ENCODE measurements at places on chromosomes 6 and 20. TPM values are rescaled to one million over a fixed set of nuclear protein-coding genes. Genes with fewer than 3 reads are reported as not detected.

DNA sequence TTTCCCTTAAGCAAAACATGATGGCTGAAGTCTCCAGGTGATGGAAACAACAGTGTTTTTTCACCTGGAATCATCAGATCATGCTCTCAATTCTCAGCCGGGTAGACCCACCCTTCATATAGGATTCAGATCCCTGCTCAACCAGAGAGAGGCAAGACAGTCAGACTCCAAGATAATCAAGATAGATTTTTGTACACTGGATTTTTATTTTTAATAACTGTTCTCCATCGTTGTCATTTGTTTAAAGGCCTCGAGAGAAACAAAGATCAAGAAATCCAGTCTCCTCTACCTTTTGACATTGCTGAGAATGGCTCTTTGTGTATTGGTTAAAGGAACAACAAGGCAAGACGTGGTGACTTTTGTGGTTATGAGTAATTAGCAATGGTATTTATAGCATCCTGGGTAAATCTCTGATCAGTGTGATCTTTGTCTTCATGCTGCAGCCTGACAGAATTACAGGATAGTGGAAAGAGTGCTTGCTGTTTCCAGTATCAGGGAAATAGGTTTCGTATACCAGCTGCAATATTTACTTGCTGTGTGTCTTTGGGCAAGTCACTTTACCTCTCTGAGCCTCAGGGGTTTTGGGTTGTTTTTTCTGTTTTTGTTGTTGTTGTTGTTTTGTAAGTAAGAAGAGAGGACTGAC lies 29.9 kb downstream of the ID4 start:
- no peak for DNase-seq

DNA sequence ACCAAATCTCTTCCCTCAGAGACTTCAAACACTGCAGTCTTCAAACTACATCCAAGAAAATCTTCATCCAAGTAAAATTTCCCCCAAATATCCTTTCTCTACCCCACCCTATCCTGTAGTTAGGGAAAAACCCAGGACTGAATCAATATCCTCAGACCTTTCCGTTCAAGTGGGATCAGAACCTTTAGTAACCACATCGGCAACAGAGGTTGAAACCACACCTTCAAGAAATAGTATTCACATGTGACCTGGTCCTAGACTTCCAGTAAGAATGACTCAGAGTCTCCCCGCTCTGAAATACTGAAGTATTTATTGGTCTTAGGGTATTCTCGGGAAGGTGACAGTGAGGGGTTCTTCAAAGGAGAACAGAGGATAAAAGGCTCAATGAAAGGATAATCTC lies 8.7 kb downstream of the HLA-DPA1 start:
- no peak for DNase-seq

- DNase-seq = no peak
Measured at GRCh38 chr20:17848249-17849048, 120.1 kb downstream of the SNX5 start.

- DNase-seq = no peak
Measured at GRCh38 chr6:156557911-156558259, 219.3 kb upstream of the ARID1B start.

DNA sequence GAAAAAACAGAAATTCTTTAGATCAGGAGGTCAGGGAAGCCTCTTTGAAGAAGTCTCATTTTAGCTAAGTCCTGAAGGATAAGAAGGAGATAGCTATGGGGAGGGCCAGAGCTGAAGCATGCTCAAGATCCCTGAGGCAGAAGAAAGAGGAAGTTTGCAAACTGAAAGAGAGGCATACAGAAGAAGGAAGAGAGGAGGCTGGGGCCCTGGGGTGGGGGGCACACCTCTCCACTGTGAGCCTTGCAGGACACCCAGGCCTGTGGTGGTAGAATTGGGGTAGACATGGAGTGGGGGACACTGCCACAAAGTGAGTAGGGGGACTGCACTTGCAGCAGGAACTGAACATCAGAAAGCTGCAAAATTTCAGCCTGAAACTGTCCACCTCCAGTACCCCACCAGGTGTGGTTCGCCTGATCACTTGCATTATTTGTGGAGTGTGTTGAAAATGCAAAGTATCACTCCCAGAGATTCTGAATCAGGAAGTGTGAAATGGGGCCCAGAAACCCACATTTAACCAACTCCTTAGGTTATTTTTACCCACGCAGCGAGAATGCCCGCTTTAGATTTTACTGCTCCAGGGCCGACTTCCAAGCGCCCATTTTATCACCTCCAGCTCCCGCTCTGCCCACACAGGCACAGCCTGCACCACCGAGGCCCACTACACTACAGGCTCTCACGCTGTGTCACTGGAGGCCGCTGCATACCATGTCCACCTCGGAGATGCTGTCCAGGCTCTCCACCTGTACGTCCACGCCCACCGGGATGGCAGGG lies 44.0 kb downstream of the GABRR2 start:
- DNase-seq = no peak

- no peak for DNase-seq
Measured at GRCh38 chr20:62025394-62025793, 40.3 kb downstream of the TAF4 start.

DNA sequence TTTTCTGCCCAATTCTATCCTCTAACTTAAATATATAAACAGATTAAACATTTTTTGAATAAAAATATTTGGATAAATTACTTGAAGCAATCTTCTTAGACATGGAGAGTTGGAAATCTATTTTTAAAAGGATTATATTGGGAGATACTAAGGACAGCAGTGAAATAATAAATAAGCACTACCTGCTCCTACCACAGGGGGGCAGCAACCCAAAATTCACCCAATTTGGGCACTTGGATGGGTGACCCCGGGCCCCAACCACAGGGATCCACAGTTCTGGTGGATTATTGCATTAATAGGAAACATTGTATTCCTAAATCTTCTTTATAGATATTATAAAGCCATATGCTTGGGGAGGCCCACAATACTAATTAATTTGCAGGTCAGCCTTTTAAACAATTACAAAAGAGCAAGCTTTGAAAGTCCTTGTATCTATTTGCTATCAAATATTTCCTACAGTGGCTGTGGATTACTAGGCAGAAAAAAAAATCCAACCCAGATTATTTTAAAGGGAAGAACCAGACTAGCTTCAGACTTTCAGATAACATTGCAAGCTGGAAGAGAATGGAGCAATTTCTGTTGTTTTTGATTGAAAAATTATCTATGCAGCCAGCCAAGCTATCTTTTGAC lies 66.4 kb upstream of the PDE10A start:
- DNase-seq = no peak

- DNase-seq = no peak
Measured at GRCh38 chr6:147166360-147166944, 37.8 kb upstream of the STXBP5 start.

Gene RBBP8NL
- total RNA-seq = not detected

Gene TCF21
- total RNA-seq = not detected

Gene TMEM170B
- total RNA-seq = 2.1 TPM

Gene POM121L2
- total RNA-seq = not detected
